NCI-H226 (cell line): ENCODE measurements at places on chromosomes 1 and 21.
A peak's percentile ranks its signal among the peaks of the same experiment; 100 is the strongest.

- no peak for DNase-seq
Observed at GRCh38 chr1:41673806-41674205, 189.3 kb upstream of the EDN2 start.

DNA sequence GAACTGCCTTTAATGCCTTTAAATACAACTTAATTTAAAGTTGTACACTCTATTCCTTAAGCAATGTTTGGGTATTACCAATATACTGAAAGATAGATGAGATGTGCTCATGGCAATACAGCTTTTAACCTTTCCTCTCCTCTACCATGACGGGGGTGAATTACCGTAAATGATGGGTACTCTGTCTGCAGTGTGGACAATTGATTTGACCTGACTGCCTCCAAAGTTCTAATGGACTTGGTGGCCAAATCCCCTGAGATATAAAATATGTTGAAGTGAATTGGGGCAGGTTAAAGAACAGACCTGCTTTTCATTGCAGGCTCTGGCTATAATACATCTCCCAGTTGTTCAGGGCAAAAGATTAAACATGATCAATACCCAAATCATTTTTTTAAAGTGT is 367.4 kb upstream of the NR5A2 start:
- DNase-seq = no peak

DNA sequence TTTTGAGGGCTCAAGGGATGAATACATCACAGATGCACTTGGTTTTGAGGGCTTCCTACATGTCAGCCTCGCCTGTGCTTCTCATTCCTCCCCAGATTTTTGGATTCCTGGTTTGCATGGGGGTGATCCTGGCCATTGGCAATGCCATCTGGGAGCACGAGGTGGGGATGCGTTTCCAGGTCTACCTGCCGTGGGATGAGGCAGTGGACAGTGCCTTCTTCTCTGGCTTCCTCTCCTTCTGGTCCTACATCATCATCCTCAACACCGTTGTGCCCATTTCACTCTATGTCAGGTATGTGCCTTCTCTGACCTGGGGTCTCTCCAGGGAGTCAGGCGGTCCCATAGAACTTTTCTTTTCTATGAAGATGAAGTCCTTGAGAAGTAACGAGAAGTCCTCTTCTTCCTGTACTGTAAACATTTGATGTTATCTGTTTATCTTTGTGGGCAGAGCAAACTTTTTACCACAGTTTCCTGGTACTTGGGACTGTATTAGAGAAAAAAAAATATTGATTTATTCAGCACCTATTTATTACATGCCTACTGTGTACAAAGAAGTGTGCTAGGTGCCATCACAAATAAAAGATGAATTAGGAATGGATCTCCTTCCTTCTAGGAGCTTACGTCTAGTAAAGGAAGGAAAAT is 12.0 kb downstream of the ATP8B2 start:
- no peak for DNase-seq

DNA sequence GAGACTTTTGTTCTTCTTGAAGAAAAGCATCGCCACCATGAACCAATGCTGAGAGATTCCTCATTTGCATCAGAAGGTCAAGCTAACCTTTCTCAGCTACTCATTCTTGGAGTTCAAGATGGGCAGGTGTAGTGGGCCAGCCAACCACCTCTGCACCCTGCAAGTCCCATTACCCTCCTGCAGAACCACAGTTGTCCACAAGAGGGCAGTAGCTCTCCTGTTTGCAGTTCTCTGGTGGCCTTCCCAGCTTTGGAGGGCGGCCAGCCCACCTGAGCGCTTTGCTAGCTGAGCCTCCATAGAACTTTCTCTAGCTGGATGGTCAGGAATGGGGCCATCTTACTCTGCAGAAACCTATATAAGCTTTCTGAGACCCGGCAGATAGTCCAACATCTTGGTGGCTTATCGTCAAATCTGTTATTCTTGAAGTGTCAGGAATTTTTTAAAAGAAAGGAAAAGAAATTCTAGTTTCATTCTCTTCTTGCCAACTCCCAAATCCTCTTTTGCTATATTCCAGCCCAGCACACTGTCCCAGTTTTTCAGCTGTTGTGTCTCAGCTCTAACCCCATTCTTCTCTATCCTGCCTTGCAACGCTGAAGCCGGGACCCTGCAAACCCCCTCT is 11.0 kb upstream of the LMX1A start:
- peak; percentile 31 for DNase-seq

GRCh38 chr1:187570166-187570565 is 741.4 kb downstream of the PLA2G4A start:
- DNase-seq = no peak

DNA sequence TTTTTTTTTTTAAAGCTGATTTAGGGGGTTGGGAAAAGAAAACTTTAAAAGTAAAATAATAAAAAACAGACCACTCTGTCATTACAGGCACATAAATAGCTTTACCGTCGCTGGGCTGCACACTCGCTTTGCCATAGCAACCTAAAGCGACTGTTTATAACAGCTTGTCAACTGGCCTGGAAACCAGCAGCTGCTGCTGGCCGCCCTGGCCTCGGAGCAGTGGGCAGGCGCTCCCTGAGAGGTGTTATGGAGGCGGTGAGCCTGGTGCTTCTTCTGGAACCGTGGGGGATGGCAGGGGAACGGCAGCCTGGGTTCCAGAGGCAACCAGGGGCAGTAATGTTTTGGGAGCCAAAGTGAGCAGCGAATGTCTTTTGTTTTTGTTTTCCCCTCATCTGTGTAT is 45.7 kb downstream of the ATP2B4 start:
- DNase-seq = no peak

DNA sequence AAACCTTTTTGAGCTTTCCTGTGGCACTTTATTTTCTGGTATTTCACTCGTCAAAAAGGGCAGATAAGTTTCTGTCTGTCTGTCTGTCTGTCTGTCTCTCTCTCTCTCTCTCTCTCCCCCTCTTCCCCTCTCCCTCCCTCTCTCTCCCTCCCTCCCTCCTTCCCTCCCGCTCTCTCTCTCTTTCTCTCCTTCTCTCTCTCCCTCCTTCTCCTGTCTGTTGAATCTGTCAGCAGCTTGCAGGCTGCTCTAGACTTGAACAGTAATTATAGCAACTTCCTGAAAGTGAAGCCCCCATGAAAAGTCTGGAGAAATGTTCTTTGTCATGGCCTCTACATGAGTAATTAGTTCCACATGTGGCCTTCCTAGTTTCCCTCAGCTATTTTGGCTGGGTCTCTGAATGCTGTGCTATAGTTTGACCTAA is 275.2 kb upstream of the C1orf105 start:
- DNase-seq = no peak

- DNase-seq = no peak
Observed at GRCh38 chr1:87929906-87930305, 601.2 kb downstream of the LMO4 start.

DNA sequence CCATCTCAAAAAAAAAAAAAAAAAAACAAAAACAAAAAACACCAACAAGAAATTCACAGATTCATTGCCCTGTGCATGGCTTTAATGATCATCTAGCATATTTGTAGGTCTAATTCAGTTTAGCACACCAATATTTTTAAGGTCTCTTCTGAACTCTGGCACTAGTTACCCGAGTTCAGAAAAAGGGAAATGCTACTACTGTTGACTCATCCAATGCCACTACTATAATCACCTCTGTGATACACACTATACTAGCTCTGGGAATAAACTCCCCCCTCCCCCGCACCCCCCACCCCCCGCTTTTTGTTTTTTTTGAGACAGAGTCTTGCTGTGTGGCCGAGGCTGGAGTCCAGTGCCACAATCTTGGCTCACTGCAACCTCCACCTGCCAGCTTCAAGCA is 55.6 kb downstream of the FBXO42 start:
- DNase-seq = no peak
